ENCODE measurements at places on chromosomes 4 and X.

GRCh38 chr4:19224820-19225219 lies 1026.9 kb upstream of the SLIT2 start:
- peak; percentile 2 for DNase-seq

DNA sequence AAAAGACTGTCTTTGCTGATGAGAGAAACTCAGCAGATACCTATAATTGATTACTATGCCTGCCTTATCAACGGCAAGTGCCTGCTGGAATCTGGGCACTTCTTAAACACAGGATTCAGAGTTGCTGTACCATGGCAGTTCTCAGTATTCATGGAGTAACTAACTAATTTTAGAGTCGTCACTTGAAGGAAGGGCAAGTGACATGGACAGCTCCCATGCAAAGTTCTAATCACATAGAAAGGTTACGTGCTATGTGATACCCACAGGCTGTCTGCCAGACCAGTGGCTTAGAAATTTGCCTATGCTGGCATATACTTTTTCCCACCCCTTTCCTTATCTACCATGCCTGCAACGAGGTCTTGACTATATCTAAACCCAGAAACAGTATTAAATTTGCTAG lies 931.1 kb upstream of the TENM3 start:
- no peak for DNase-seq

DNA sequence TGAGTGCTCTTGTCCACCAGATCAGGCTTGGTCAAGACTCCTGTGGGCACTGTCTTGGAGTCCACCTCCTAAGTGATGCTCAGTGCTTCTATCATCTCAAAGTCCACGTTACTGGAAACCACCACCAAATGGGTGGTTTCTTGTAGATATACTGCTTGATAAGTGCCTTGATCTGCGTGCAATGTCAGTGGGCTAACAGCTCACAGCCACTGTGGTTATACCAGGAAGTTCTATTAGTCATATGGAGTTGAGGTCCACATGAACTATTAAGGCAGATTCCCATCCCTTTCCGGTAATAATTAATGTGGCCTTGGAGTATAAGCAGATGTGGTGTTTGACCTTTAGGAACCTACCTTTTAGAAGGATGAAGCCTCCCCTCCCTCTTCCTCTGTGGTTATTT lies 161.9 kb downstream of the ZNF518B start:
- no peak for DNase-seq

DNA sequence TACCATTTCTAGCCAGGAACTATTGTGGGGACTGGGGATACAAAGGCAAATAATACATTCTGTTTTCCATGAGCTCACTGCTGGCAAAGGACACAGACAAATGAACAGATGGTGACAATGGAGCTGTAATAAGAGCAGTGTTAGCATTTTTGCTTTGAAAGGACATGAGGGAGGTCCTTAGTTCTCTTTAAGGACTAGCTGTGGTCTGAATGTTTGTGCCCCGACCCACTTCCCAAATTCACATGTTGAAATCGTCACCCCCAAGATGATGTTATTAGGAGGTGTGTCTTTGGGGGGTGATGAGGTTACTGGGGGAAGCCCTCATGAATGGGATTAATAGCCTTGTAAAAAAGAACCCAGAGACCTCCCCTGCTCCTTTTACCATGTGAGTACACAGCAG lies 30.3 kb downstream of the CCNG2 start:
- DNase-seq, result peak; percentile 16

DNA sequence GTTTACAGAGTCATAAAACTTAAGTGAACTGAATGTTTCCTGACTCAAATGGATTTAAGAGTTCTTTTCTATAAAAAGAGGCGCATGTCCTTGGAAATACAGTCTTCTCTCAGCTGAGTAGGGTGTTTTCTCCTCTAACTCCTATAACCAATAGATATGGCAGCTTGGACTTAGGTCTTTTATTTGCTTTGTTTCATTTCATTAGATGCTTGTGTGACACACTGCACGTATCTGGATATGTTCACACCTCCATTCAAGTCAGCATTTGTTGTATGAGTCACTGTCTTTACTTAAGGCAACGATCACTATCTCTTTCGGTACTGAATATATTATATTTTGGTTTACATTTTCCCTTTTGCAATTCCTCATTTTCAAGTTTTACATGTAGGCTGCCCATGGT lies 136.6 kb downstream of the ARSF start:
- no peak for DNase-seq

GRCh38 chrX:110509755-110510532 lies 151.3 kb downstream of the RTL9 start:
- no peak for DNase-seq

- no peak for DNase-seq
Measured at GRCh38 chrX:40511258-40511657, 69.5 kb upstream of the ATP6AP2 start.

GRCh38 chr4:168734703-168735678 lies 238.1 kb downstream of the PALLD start:
- DNase-seq, result no peak

GRCh38 chrX:56813318-56813837 lies 84.3 kb downstream of the NBDY start:
- no peak for DNase-seq

GRCh38 chrX:114046695-114047279 lies 537.1 kb upstream of the HTR2C start:
- no peak for DNase-seq

DNA sequence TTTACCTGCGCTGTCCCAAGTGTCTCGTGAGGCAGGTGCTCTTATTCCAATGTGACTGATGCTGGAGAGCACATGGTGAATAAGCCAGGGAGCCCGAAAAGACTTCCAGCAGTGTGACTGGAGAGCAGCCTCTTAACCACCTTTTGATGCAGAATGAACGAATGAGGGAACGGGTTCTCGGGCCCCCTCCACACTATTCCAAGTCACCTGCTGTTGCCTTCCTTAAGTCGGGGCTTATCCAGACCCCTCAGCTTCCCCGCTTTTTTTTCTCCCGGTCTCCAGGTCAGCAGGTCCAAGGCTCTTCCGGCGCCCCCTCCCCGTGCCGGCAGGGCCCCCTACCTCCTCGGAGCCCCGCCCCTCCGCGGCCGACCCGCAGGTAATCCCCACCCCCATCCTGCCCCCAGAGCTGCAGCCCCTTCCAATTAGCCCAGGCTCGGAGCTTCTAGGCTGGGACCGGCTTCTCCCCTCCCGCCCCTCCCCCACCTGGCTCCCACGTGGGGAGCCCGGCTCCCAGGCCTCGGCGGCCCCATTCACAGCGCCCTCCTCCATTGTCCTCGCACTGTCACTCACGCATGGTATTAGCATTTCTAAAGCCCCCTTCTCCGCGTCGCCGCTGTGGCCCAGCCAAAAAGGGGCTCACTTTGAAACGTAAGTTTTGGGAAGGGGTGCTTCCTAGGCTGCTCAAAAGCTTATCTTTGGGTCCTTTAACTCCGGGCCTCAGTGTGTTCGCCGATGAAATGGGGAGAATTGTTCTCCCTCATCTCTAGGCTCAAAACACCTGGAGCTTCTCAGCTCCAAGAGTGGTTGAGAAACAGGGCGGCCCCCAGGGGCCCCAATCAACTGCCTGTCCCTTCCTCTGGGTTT lies 56.2 kb upstream of the PJA1 start:
- DNase-seq, result no peak

DNA sequence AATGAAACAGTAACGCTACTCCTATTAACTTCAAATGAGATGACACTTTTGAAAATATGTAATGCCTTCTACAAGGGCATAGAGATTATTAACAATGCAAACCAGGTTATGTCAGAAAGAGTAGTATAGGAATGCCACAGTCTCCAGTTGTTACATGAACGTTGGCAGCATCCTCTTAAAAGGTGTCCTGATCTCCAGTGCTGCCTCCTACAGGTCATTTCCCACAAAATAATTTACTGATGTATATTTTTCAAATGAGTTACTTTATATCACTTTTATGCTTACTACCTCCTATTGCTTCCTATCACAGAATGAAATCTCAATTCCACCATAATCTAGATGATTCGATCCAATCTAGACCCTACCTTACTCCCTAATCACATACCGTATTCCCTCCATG lies 195.2 kb upstream of the EPHA5 start:
- no peak for DNase-seq

- no peak for DNase-seq
Measured at GRCh38 chr4:161186012-161186411, 977.8 kb downstream of the FSTL5 start.

DNA sequence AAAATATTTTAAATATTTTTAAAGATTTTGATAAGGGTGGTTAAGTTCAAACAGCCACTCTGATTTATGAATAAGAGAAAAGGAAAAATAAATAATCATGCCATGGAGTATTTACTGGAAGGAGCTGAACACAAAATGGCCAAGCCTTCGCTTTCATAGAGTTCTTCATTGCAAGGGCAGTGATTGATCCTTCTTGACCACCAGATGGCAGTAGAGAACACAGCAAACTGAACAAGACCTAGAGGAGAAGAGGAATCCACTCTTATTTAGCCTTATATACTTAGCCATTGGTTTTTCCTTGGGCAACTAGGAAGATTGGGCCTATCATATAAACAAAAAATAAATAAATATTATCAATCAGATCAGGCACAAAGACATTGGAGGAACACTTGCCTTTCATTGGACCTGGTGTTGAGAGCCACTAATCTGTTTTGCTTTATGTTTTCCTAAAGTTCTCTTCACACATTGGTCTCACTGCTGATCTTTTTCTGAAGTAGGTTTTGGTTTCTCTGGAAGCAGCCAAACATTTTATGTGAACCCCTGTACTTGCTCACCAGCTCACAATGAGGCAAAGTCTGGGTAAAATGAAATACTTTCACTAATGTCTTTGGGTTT lies 58.1 kb upstream of the PARM1 start:
- DNase-seq, result peak; percentile 21

- DNase-seq, result no peak
Measured at GRCh38 chrX:112247714-112248113, 165.1 kb upstream of the TRPC5 start.

DNA sequence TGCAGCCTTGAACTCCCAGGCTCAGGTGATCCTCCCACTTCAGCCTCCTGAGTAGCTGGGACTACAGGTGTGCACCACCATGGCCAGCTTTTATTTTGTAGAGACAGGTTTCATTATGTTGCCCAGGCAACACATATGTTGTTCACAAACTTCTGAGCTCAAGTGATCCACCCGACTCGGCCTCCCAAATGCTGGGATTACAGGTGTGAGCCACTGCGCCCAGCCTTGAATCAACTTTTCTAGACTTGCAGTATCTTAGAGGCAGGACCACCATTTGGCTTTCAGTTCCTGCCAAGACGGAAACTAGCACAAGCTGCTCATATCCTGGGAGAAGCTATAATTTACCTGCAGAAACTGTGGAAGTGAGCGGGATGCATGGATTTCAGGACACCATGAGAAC lies 19.9 kb downstream of the NAT8L start:
- no peak for DNase-seq

GRCh38 chrX:140439476-140439875 lies 65.4 kb downstream of the SOX3 start:
- DNase-seq, result no peak

- no peak for DNase-seq
Measured at GRCh38 chr4:151850791-151851213, 90.0 kb upstream of the GATB start.

- DNase-seq, result peak; percentile 68
Measured at GRCh38 chr4:120749445-120750151, 172.9 kb downstream of the PRDM5 start.

DNA sequence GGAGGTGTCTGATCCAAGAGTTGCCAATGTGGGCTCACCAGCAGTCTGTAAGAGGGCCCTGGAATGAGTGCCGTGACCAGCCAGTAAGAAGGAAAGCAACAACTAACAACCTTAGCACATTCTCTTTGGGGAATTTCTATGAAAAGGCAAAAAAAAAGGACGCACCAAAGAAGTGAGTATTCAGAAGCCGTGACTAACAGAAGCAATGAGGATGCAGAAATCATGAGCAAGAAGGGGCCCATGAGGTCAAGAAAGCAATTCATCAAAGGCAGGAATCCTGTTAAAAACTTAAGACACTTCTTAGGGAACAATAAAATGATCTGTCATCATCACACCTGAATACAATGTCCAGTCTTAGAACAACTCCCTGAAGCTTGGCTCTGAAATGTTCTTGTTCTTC lies 260.5 kb downstream of the RAPGEF2 start:
- no peak for DNase-seq

DNA sequence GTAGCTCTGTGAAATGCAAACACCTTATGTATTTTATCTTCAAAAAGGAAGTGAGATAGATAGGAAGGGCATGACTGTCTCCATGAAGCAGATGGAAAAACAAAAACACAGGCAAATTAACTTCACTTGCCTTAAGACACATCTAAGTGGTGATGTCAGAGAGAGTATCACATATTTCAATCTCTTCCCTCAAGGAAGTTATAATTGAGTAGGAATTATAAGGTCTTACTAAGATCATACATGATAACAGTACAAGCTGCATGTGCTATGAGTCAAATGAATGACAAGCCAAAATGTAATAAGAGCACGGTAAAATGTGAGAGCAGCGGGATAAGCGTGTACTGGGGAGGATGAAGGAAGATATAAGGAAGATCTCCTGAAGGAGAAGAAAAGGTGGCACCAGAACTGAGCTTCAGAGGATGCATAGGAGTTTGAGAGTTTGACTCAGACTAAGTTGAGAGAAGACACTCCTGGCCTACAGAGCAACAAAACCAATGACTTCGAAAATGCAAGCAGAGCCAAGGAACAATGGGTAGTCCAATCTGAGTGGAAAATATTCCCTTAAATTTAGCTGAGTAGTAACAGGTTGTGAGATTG lies 43.3 kb upstream of the GALNT7 start:
- DNase-seq, result no peak

- no peak for DNase-seq
Measured at GRCh38 chr4:171919314-171919713, 106.1 kb downstream of the GALNTL6 start.

- no peak for DNase-seq
Measured at GRCh38 chrX:43225626-43226328, 430.3 kb upstream of the MAOA start.

DNA sequence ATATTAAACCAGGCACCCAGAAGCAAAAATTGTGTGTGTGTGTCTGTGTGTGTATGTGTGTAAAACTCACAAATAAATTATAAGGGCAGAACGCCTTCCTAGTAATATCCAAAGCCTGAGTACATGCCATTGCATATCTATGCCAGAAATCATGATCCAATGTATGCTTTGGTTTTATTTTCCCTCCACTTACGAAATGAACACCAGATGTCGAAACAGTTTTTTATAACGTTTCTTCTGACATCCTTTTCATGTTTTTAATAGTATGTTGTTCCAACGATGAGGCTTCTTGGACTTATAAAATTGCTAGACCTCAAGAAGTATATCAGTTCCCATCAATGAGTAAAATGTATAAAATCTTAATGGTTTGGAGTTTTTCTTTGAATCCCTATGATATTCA lies 55.4 kb downstream of the KCNIP4 start:
- DNase-seq, result no peak
